ENCODE measurements at places on chromosomes 3 and 15.

DNA sequence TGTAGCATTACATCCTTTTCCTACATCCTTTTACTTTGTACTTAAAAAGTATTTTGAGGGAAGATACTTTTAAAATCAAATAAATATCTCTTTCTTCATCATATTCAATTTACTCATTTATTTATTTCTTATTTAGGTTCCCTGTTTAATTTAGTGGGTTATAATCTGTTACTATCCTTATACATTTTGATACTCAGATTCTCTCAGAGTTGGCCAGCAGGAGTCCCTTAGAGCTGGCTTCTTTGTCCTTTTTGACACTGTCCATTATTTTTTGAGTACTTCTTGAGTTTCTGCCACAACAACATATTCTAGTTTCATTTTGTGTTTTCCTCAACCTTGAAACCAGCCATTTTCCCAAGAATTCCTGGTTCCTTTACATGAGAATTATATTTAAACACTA is 111.6 kb upstream of the DCBLD2 start:
- DNase-seq: no peak

DNA sequence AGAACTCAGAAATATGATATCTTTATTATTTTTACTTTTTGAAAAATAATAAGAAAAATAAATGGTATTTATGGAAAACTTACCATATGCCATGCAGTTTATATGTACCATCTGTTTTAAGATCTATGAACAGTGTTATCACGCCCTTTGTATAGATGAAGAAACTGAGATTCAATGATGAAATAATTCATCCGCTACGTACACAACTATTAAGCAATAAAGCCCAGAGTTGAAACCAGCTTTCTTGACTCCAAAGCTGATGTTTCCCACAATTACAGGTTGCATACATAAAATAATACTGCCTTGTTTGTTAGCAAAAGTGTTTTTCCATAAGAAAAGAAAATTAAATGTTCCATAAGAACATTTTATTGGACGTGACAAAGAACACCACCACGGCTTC is 67.2 kb upstream of the BCL6 start:
- no peak for DNase-seq

DNA sequence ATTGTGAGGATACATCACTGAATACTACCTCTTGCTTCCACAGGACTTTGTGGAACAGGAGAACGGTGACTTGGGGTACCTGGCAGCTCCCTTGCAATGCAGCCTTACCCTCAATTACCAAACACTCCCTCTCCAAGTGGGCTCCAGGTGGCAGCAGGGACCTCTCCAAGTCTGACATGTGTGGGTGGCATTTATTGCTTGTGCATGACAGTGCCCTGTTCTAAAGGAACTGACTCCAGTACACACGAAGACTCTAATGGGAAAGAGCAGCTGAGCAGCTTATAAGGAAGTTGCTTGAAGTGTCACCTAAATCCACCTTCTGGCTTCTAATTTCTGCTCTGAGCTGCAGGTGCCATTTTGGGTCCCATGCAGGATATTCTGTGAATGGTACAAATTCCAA is 174.1 kb upstream of the SLCO3A1 start:
- no peak for DNase-seq

- no peak for DNase-seq
These were observed 297.8 kb upstream of the AZI2 start for GRCh38 chr3:28646435-28646834.

DNA sequence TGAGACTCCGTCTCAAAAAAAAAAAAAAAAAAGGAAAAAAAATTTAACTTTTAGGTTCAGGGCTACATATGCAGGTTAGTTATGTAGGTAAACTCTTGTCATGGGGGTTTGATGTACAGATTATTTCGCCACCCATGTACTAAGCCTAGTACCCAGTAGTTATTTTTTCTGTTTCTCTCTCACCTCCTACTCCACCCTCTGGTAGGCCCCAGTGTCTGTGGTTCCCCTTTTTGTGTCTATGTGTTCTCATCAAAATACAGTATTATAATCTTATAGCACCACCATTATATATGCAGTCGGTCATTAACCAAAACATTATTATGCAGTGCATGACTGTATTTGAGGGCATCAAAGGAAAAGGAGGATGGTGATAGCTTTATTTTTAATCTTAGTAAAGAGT is 47.3 kb downstream of the CHP1 start:
- no peak for DNase-seq

DNA sequence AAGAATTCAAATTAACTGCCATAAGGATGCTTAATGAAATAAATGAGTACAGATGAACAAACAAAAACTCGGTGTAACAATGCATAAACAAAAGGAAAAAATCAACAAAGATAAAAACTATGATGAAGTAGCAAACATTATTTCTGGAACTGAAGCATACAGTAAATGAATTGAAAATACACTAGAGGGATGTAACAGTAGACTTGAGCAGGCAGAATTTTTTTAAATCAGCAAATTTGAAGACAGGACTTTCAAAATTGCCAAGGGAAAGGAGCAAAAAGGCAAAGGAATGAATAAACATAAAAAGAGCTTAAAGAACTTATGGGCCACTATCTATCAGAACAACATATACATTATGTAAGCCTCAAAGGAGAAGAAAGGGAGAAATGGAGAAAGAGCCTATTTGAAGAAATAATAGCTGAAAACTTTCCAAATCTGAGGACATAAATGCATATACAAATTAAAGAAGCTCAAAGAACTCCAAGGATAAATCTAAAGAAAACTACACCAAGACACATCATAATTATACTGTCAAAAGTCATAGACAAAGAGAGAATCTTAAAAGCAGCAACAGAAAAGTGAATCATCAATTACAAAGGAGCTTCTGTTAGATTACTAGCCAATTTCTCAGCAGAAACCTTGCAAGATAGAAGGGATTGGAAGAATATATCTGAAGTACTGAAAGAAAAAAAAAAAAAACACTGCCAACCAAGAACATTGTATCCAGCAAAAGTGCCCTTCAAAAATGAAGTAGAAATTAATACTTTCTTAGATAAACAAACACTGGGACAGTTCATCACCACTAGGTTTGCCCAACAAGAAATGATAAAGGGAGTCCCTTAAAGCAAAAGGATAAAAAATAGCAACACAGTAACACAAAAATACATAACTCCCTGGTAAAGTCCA is 15.5 kb downstream of the TOP2B start:
- DNase-seq: no peak

DNA sequence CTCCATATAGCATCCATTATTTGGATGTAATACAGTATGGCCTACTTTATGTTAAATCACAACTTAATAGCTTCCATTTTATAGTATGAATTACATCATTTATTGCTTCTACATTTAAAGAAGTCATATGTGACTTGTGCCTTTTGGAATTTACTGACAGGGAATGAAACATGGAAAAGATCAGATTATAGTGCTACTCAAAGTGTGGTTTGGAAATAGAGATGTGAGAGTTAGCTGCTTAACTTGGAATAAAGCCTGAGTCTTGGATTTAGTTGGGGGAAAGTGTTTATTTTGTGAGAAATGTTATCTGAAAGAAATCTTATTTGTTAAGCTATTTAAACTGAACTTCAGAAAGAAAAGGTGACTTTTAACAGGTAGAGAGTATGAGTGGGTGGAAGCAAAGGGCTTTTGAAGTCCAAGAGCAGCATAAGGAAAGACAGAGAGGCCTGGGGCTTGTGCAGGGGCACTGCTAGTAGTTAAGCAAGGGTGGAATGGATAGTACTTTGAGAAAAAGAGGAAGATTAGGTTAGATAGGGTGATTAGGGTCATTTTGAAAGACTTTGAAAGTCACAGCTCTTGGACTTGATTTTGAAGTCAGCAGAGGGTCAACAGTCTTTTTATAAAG is 60.5 kb downstream of the SLMAP start:
- DNase-seq: no peak

DNA sequence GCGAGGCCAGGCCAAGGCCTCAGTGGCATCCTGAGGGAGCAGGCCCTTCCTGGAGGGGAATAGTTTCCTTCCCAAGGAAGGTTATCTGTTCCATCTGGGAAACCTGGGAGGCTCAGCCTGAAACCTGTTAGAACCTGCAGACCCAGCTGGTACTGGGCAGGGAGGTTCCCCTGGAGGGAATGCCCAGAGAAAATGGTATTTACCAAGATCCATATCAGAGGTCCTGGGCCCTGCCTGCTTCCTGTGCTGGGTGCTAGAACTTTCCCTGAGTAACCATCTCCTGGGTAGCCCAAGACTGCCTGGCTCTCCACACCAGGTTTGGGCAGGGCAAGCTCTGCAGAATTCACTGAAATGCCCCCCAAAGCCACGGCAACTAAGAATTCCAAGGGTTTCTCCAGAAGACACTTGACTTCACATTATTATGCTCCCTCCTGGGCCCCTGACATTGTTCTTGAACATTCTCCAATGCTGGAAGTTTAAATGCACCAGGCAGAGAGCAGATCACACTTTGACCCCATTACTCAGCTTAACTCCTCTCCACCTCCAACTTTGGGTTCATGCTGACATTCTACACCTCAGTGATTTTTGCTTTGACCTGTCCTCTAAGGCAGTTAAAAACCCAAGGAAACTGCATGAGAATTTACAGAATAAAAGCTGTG is 2.0 kb downstream of the CA12 start:
- DNase-seq: no peak

- no peak for DNase-seq
These were observed 434.8 kb upstream of the THBS1 start for GRCh38 chr15:39145854-39146625.

- DNase-seq: no peak
These were observed 6.7 kb downstream of the LPCAT4 start for GRCh38 chr15:34360298-34360697.

DNA sequence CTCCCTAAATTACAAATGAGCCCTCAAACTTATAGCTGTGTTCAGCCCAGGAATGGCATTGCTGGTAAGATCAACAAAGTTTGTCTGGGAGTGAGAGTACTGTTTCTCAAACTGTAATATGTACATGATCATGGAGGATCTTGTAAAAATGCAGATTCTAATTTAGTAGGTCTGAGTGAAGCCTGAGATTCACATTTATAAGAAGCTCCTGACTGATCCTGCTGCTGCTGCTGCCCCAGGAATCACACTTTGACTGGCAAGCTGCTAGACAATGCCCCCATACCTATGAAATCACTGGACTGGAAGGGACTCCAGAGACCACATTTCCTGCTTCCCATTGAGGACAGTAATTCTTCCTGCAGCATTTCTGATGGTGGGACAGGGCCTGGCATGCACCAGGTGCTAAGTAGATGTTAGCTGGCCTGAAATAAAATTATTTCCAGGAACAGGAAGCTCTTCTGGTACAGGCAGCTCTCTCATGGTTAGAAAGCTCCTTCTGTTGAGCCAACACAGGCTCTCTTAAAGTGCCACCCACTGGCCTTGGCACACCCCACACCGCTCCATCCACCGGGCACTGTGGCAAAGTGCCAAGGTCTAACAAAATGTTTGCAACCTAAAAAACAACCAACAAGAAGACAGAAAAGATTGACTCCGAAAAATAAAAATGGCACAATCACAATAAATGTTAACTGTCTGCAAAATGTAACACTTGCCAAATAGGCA is 36.7 kb upstream of the ZNF710 start:
- DNase-seq: no peak

DNA sequence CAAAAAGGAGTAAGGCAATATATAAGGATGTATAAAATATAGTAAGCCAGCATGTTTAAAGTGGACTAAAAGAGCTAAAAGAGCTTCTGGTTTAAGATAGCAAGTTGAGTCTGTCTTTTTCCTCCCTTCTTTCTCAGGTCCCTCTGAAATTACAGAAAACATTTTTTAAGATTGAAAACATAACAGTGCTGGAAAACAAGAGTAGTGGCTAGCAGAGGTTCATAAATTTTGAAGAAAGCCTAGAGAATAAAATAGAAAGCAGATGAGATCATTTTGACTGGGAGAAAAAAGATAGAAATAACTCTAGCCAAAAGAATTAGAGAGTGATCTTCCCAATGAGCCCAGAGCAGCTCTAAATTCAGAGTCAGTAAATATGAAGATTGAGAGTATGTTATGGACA is 41.9 kb downstream of the ATP8B4 start:
- DNase-seq: no peak

GRCh38 chr3:188617270-188617669 is 463.3 kb downstream of the LPP start:
- no peak for DNase-seq

GRCh38 chr3:98545940-98546339 is 14.2 kb downstream of the GPR15 start:
- no peak for DNase-seq

GRCh38 chr3:71129611-71130431 is 453.7 kb downstream of the FOXP1 start:
- no peak for DNase-seq

DNA sequence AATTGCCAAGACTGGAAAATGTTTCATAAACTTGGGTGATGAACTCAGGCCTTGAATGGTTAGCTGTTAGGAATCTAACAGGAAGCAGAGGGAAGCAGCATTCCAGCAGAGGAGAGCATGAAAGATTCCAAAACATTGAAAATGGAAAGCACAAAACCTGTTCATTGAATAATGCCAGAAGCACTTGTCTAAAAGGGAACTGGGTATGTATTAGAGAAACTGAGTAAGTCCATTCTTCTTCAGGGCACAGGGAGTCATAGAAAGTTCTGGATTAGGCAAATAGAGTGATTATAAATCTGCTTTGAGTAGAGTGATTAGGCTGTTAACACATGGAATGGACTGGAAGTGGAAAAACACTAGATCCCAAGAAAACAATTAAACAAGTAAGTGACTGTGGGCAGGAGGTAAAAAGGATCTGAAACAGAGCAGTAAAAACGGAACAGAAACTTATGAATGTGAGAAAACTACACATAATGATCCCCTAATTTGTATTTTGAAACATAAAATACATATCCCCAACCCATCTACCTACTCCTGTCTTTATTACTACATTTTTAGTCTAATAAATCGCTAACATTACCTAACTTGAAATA is 343.4 kb downstream of the TBC1D5 start:
- DNase-seq: no peak

- DNase-seq: no peak
These were observed 36.8 kb downstream of the TMEM40 start for GRCh38 chr3:12722226-12722625.

DNA sequence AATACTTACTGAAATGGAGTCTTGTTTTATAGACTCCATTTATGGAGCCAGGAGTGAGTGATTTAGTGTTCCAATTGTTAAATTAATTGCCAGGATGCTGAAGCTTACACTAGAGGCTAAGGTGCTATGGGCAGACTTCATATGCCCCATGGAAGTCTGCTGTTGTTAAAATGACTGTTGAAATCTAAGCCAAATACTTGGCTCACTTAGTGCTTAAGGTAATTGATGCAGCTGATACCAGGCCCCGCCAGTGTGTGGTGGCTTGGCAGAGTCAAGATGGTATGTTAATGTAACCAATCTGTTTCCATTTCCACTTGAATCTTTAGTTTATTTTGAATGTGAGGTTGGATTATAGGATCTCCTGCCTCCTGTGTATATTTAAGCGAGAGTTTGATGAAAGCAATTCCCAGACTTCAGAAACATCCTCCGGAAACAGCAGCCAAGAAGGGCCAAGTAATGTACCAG is 187.1 kb downstream of the ITPR1 start:
- no peak for DNase-seq

DNA sequence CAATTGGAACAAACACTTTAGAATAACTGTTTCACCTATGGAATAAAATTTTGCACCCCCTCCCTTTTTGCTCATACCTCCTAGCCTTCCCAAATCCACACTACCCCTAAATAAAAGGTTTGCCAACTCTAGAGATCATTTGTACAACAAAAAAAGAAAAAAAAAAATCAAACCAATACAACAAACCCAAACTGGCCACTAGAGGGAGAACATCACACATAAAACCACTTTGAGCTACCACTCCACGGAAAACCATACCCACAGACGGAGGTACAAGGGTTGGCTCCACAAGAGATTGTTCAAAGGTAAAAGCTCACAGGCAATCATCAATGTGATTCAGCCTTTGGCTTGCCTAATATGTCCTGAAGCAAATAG is 47.6 kb downstream of the SETMAR start:
- DNase-seq: peak; percentile 43

GRCh38 chr3:53707222-53707621 is 139.0 kb downstream of the CHDH start:
- no peak for DNase-seq
